CD4-positive, alpha-beta memory T cell (primary cell): ENCODE measurements at places on chromosomes 3 and 15. TPM values are rescaled to one million over a fixed set of nuclear protein-coding genes. Genes with fewer than 3 reads are reported as not detected.

SAXO2 gene
- polyA plus RNA-seq: 0.26 TPM

ZNF609 gene
- 16.5 TPM for polyA plus RNA-seq

SLC2A2 gene
- not detected for polyA plus RNA-seq

CCR2 gene
- polyA plus RNA-seq: 39.7 TPM

FES gene
- not detected for polyA plus RNA-seq

PARP15 gene
- polyA plus RNA-seq: 11.9 TPM

PCLAF gene
- 0.89 TPM for polyA plus RNA-seq

DNA sequence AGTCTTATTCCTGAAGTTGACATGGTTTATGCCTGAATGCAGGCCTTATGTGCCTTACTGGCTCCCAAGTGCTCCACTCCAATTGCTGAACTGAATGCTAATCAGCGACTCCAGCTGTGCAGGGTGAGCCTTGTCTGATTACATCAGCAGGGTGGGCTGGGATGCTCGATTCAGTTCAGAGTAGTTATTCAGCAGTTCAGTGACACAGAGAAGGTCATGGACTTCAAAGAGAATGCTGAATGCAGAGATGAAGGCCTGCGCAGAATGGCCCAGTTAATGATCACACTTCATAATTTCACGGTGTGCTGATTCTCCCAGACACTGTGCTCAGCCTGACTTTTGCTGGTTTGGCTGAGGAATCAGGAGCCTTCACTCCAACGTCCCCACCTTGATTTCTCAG, 63.6 kb downstream of the CLDN1 start:
- DNase-seq: no peak
- H3K4me1 ChIP-seq: no peaks in the 10 kb centered on the region
- H3K27me3 ChIP-seq: no peaks in the 10 kb centered on the region
- H3K27ac ChIP-seq: no peak overlapping the region
- H3K36me3 ChIP-seq: no peaks in the 10 kb centered on the region

GRCh38 chr3:51698209-51698608, 8.7 kb upstream of the GRM2 start:
- no peak overlapping the region for H3K4me3 ChIP-seq
- peaks cover 66% of the 10 kb centered on the region for H3K36me3 ChIP-seq
- peaks cover 13% of the 10 kb centered on the region for H3K4me1 ChIP-seq

DNA sequence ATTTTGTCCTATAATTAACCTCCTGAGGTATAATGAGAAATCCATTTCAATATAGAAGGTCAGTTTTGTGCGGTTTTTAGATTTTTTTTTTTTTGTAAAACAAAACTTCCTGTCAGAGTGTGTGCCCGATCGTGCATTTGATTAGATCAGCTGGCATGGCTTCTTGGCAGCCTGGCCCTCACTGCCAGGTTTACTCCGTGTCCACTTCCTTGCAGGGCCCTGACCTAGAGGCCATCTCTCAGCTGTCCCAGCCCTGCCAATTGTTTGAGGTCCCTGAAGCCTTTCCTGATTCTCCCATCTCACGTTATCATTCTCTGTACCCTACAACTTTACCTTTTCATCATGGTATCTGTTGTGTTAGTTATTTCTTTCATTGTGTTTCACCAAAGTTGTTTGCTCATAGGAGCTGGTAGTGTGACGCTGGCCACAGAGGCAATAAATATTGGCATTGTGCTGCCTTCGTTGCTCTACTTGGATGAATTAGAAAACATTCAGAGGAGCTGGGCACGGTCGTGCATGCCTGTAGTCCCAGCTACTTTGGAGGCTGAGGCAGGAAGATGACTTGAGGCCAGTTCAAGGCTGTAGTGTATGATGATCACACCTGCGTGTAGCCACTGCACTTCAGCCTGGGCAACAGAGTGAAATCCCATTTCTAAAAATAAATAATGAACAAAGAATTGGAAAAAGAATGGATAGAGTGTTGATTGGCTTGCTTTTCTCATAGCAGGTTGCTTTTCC, 202.0 kb downstream of the GHSR start:
- no peaks in the 10 kb centered on the region for H3K36me3 ChIP-seq
- no peak overlapping the region for H3K27ac ChIP-seq
- H3K4me1 ChIP-seq: no peaks in the 10 kb centered on the region
- no peak overlapping the region for H3K4me3 ChIP-seq
- DNase-seq: no peak

DNA sequence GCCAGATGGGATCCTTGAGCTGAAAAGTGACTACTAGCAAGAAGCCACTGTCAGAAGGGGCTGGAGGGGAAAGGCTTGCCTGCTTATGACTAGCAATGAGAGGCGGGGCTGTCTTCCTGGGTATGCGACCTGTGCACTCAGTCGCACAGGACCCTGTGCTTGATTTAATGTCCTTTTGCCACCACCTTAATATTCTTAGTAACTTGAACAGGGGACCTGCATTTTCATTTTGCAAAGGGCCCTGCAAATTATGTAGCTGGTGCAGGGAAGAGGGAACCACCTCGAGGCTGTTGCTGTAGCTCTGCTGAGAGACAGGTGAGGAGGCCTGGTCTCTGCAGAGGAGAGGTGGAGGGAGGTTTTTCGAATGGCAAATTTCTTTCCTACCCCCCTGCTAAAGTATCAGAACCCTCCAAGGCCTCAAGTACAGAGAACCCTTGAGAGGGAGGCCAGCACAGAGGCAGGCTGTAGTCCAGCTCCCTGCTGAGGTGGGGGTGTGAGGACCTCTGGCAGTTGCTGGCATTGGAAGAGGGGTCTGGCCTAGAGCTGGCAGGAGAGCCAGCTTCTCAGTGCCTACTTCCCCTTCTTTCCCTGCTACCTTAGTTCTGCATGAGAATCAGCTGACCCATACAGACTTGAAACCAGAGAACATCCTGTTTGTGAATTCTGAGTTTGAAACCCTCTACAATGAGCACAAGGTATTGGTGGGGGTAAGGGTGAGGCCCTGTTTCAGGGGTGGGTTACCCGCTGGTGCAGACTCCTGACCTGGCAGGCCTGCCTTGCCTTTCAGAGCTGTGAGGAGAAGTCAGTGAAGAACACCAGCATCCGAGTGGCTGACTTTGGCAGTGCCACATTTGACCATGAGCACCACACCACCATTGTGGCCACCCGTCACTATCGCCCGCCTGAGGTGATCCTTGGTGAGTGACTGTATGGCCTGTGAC, 11.4 kb downstream of the CLK3 start:
- DNase-seq: peak; percentile 5
- peaks cover 6% of the 10 kb centered on the region for H3K4me1 ChIP-seq
- peaks cover 74% of the 10 kb centered on the region for H3K36me3 ChIP-seq
- no peaks in the 10 kb centered on the region for H3K27me3 ChIP-seq
- no peak overlapping the region for H3K27ac ChIP-seq

- H3K27me3 ChIP-seq: no peaks in the 10 kb centered on the region
- DNase-seq: no peak
- H3K36me3 ChIP-seq: no peaks in the 10 kb centered on the region
- H3K4me3 ChIP-seq: no peak overlapping the region
- H3K4me1 ChIP-seq: no peaks in the 10 kb centered on the region
These were observed 464.3 kb upstream of the AGTR1 start for GRCh38 chr3:148233403-148233802.

GRCh38 chr15:96264801-96265515, 65.5 kb upstream of the NR2F2 start:
- no peaks in the 10 kb centered on the region for H3K27me3 ChIP-seq
- no peak overlapping the region for H3K4me3 ChIP-seq
- H3K27ac ChIP-seq: no peak overlapping the region
- H3K36me3 ChIP-seq: no peaks in the 10 kb centered on the region
- H3K4me1 ChIP-seq: no peaks in the 10 kb centered on the region

DNA sequence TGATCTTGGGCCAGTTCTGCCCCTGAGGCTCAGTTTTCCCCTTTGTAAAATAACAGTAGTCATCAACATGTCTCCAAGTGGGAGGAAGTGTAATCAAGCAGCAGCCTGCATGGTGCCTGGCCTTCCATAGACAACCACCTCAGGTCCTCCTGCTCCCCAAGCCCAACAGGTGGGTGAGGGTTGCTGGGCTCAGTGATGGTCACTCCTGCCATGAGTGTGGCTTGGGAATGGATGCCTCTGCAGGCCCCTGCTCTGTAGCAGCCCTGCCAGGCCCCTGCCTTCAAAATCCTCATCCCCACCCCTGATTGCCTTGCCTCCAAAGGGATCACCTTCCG, 59.1 kb upstream of the SLC6A1 start:
- no peaks in the 10 kb centered on the region for H3K4me1 ChIP-seq
- DNase-seq: no peak
- no peaks in the 10 kb centered on the region for H3K36me3 ChIP-seq
- no peak overlapping the region for H3K4me3 ChIP-seq
- no peaks in the 10 kb centered on the region for H3K27me3 ChIP-seq

DNA sequence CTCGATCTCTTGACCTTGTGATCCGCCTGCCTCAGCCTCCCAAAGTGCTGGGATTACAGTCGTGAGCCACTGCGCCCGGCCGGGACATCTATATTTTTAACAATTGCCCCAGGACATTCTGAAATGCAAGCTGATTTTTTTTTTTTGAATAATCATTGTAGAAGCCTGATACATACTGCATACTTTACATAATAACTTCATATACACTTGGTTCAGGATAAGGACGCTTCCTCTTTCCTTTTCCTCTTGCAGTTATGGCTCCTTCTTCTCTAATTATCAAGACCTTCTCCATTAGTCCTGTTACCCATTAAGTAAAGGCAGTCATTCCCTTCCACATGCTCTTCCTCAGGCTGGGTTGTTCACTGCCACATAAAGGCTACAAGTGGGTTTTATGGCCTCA, 58.3 kb downstream of the SLCO3A1 start:
- no peaks in the 10 kb centered on the region for H3K4me1 ChIP-seq
- H3K36me3 ChIP-seq: no peaks in the 10 kb centered on the region
- H3K27me3 ChIP-seq: no peaks in the 10 kb centered on the region
- DNase-seq: no peak

DNA sequence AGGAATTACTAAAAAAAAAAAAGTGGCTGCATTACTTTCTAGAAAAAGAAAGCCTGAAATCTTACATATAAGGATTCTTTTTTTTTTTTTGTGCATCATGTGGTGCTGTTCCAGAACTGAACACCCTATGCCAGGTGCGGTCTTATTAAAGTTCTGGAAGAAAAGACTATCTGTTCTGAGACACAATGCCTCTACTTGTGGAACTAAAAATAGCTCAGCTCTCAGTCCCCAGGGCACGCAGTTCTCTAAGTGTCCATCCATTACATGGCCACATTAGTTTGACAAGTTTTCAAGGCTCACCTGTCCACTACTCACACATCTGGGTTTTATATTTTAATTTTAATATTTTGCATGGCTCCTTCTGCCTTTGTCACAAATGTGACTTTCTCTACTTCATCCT, 126.6 kb upstream of the ADAMTS9 start:
- no peaks in the 10 kb centered on the region for H3K36me3 ChIP-seq
- no peaks in the 10 kb centered on the region for H3K4me1 ChIP-seq
- no peaks in the 10 kb centered on the region for H3K27me3 ChIP-seq
- no peak overlapping the region for H3K4me3 ChIP-seq

DNA sequence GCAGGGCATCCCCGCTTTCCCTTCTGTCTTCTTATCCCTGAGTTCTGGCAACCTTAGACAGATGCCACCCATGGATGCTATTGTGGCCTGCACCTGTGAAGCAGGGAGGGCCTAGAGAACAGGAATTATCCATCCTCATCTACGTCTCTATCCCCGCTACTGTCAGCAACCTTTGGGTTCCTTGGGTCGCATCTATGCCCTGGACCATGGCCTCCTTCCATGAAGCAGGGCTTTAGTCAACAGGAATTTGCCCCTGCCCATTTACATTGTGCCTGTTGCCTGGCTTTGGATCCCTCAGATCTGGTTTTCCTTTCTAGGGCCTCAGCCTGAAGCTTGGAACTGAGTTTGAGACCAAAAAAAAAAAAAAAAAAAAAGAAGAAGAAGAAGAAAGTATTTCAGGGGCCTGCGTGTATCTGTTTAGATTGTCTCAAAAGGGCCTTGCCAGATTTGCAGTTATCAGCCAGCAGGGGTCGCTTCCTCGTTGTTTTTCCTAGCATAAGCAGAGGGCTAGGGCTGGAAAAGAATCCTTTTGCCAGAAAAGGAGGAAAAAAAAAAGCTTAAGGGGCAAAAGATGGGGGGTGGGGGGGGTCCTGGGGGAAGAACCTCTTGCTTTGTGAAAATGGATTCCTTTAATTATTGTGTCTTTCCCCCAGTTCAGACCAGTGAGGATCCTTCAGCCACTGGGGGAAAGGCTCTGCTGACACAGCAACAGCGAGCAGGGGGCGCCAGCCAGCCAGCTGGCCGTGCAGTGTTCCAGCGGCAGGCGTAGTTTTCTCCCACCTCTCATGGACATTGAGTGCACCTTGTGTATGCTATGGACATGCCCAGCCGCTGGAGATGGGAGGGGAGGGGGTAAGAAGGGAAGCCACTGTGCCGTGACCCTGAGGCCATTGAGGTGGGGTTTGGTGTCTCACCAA, 65.7 kb upstream of the ALDH1L1 start:
- no peak for DNase-seq
- H3K4me1 ChIP-seq: no peaks in the 10 kb centered on the region

GRCh38 chr3:94520364-94520763, 457.5 kb downstream of the NSUN3 start:
- H3K4me3 ChIP-seq: no peak overlapping the region
- no peaks in the 10 kb centered on the region for H3K4me1 ChIP-seq
- H3K27ac ChIP-seq: no peak overlapping the region
- H3K27me3 ChIP-seq: no peaks in the 10 kb centered on the region
- DNase-seq: no peak
- H3K36me3 ChIP-seq: no peaks in the 10 kb centered on the region

DNA sequence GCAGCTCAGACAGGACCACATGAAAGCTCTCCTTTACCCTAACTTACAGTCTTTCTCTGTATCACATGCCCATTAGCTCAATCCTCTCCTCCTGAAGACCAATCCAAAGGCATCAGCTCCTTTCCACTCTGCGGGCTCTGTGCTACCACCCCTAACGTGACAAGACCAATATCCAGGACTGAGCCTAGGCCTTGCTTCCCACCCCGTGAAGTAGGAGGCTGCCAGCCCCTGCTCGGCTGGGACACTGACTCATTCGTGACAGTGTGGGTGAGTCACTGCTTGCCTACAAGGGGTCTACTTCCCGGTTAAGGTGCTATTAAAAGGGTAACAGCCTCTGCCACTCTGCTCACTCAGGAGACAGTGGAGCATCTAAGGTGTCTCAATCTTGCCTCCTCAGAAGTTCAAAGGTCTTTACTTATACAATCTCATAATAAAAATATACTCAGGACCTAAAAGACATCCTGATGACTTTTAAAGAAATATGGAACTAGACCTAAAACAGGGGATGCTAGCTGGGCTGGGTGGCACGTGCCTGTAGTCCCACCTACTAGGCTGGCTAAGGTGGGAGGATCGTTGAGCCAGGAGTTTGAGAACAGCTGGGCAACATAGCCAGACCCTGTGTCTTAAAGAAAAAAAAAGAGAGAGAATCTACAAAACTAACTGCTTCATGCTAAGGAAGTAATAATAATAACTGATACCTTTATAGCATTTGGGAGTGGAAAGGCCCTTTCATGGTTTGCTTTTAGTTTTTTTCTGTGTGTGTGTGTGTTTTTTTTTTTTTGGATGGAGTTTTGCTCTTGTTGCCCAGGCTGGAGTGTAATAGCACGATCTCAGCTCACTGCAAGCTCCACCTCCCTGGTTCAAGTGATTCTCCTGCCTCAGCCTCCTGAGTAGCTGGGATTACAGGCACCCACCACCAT, 55.0 kb downstream of the TMEM44 start:
- DNase-seq: no peak
- peaks cover 2% of the 10 kb centered on the region for H3K4me1 ChIP-seq
- H3K27me3 ChIP-seq: no peaks in the 10 kb centered on the region
- no peak overlapping the region for H3K4me3 ChIP-seq
- no peaks in the 10 kb centered on the region for H3K36me3 ChIP-seq
